Activated CD8-positive, alpha-beta T cell treated with anti-CD3 and anti-CD28 coated beads, Interleukin-2, amount 10 ng/mL, durations not matched to agents 7 days and 5 days (primary cell): ENCODE measurements at places on chromosomes 7 and 10. TPM values are rescaled to one million over a fixed set of nuclear protein-coding genes. Genes with fewer than 3 reads are reported as not detected.

DNA sequence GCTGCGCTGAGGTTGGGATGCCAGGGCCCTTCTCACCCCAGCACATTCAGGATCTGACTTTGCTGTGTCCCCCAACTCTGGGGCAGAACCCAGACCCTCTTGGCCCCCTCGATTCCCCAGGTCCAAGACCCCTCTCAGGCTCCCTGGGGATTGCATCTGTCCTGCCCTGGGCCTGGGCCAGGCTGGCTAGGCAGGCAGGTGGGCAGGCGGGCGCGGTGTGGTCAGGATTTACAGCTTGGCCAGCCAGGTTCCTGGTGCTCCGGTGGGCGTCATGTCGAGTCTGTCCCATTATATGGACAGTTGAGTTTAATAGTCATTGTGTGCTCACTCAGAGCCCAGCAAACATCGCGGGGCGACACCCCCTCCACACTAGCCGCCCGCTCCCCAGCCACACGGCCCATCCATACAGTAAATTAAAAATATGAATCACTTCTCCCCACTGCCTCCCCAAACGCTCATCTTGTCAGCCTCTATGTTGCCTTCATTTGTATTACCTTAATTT is 23.5 kb downstream of the POLL start:
- DNase-seq, result no peak
- no peak overlapping the region for H3K27ac ChIP-seq
- H3K4me1 ChIP-seq, result peaks cover 8% of the 10 kb centered on the region
- no peak overlapping the region for H3K4me3 ChIP-seq

- no peaks in the 10 kb centered on the region for H3K27me3 ChIP-seq
- H3K36me3 ChIP-seq, result no peaks in the 10 kb centered on the region
- H3K4me1 ChIP-seq, result no peaks in the 10 kb centered on the region
- DNase-seq, result no peak
Observed at GRCh38 chr10:123555616-123556015, 110.5 kb upstream of the GPR26 start.

- H3K4me1 ChIP-seq, result no peaks in the 10 kb centered on the region
- no peak for DNase-seq
- no peak overlapping the region for H3K27ac ChIP-seq
- H3K36me3 ChIP-seq, result no peaks in the 10 kb centered on the region
Observed at GRCh38 chr10:85036661-85037060, 708.3 kb downstream of the CCSER2 start.

GRCh38 chr10:24731942-24732341 is 8.3 kb upstream of the ARHGAP21 start:
- H3K36me3 ChIP-seq, result no peaks in the 10 kb centered on the region
- no peaks in the 10 kb centered on the region for H3K27me3 ChIP-seq
- no peak for DNase-seq
- no peaks in the 10 kb centered on the region for H3K4me1 ChIP-seq
- H3K4me3 ChIP-seq, result no peak overlapping the region

GRCh38 chr7:19235680-19236079 is 90.5 kb upstream of the FERD3L start:
- H3K27ac ChIP-seq, result no peak overlapping the region
- no peak overlapping the region for H3K4me3 ChIP-seq
- DNase-seq, result no peak
- no peaks in the 10 kb centered on the region for H3K36me3 ChIP-seq
- no peaks in the 10 kb centered on the region for H3K27me3 ChIP-seq
- no peaks in the 10 kb centered on the region for H3K4me1 ChIP-seq

DNA sequence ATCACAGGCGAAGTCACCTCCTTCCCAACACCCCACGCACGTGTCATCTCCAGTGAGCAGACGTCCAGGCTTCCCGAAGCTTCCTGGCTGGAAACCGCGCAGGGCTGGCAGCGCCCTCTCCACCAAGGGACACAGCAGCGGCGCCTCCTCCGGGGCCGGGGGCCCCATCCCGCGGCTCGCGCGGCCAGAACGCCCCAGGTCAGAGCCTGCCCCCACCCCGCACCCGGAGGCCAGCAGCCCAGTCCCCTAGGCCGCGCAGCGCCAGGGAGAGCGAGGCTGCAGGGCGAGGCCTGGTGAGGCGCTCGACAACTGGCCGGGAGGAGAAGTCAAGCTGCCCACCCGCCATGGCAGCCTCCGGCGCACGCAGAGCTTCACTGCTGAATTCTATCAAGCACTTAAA is 247.0 kb downstream of the SEMA3D start:
- no peaks in the 10 kb centered on the region for H3K4me1 ChIP-seq
- H3K36me3 ChIP-seq, result no peaks in the 10 kb centered on the region
- no peak overlapping the region for H3K4me3 ChIP-seq
- H3K27me3 ChIP-seq, result no peaks in the 10 kb centered on the region
- no peak for DNase-seq

- H3K27ac ChIP-seq, result no peak overlapping the region
- H3K27me3 ChIP-seq, result peaks cover 7% of the 10 kb centered on the region
- no peak for DNase-seq
- H3K4me1 ChIP-seq, result peaks cover 10% of the 10 kb centered on the region
- H3K4me3 ChIP-seq, result no peak overlapping the region
Observed at GRCh38 chr7:80154656-80155333, 20.2 kb downstream of the GNAI1 start.

DNA sequence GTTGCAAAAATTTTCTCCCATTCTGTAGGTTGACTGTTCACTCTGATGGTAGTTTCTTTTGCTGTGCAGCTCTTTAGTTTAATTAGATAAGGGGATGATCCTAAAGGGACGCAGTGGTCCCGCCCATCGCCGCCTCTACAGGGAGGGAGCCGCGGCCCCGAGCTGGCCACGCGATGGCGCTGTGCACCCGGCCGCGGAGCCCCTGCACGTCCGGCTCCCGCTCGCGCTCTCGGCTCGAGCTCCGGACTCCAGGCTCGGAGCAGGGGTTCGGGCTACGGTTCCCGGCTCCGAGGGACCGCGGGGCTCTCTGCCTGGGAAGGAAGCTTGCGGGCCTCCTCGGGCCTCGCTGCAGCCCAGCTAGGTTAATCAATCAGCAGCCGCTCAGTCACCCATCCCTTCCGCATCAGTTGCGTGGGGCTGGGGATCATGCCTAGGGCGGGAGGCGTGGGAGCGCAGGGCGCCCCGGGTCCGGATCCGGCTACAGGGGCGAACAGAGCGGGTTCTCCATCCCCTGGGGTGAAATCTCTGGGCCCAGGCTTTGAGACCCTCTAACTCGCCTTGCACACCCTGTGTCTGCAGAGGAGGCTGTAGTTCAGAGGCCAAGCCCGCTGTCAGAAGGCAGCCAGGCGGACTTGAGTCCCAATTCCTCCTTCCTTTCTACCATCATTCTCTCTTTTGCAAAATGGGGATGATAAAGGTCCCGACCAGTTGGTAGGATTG is 97.9 kb downstream of the WDR11 start:
- peak overlapping the region; percentile 22 for H3K4me3 ChIP-seq
- no peaks in the 10 kb centered on the region for H3K36me3 ChIP-seq
- H3K4me1 ChIP-seq, result peaks cover 4% of the 10 kb centered on the region
- DNase-seq, result peak; percentile 68
- H3K27ac ChIP-seq, result no peak overlapping the region

DNA sequence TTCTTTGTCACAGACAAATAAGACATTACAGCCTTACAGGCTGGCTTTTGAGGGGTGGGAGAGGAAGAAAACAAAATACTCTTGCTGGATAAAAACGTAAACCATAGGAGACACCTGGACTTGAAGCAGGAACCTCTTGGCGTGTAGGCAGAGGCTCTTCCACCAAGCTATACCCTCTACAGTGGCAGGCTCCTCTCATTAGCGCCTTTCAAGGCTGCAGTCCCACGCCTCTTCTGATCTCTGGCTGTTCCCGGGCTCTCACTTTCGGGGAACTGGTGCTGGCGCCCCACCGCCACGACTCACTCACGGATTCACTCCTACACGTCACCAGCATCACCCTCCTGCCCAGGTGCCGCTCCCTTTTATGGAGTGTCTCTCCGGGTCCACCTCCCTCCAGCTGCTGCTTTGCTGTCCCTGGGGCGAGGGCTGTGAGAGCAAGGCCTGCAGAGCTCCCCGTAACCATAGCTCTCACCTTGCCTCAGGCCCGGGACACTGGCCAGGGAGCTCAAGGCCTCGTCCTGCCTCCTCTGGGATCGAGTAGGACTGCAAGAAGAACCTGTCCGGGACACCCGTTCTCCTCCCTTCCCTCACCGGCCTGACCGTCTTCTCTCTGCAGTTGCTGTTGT is 62.6 kb downstream of the ZNF777 start:
- H3K4me1 ChIP-seq, result no peaks in the 10 kb centered on the region
- H3K36me3 ChIP-seq, result no peaks in the 10 kb centered on the region
- H3K27ac ChIP-seq, result no peak overlapping the region
- peaks cover 28% of the 10 kb centered on the region for H3K27me3 ChIP-seq
- DNase-seq, result no peak
- H3K4me3 ChIP-seq, result no peak overlapping the region

DNA sequence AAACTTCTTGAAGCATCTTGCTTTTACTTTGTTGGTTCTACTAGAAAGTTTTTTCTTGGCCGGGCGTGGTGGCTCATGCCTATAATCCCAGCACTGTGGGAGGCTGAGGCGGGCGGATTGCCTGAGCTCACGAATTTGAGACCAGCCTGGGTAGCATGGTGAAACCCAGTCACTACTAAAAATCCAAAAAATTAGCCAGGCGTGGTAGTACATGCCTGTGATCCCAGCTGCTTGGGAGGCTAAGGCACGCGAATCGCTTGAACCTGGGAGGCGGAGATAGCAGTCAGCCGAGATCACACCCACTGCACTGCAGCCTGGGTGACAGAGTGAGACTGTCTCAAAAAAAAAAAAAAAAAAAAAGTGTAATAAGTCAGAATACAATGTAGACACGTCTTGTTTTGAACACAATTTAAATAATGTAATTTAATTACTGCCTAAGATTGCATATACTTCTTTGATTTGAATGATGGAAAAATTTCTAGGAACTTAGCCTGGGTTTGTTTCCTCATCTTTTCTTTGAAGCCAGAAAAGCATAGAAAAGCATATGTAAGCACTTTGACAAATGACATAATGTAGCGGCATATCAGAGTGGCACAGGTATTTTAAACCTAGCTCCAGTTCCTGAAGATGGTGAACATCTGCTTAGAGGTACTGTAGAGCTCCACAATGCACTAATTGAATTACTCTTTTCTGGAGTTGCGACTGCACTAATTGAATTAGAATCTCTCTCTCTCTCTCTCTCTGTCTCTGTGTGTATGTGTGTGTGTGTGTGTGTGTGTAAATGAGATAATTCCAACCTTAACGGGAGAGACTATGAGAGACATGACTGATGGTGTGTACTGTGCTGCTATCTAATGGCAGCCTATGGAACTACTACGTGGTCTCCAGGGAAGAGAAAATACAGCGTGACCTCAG is 87.8 kb downstream of the BTRC start:
- no peak overlapping the region for H3K4me3 ChIP-seq
- peaks cover 3% of the 10 kb centered on the region for H3K4me1 ChIP-seq
- no peak overlapping the region for H3K27ac ChIP-seq
- peaks cover 3% of the 10 kb centered on the region for H3K27me3 ChIP-seq
- no peaks in the 10 kb centered on the region for H3K36me3 ChIP-seq

Gene MYPN
- not detected for total RNA-seq

Gene SLC16A9
- 0.10 TPM for total RNA-seq

Gene STEAP2
- total RNA-seq, result not detected

Gene PNLIPRP1
- not detected for total RNA-seq

Gene KCNMA1
- total RNA-seq, result 0.16 TPM

Gene PAX2
- total RNA-seq, result not detected

Gene TUBB8
- not detected for total RNA-seq

Gene NPTX2
- not detected for total RNA-seq

Gene NKX1-2
- not detected for total RNA-seq
